ENCODE measurements at places on chromosomes 1 and 21.

DNA sequence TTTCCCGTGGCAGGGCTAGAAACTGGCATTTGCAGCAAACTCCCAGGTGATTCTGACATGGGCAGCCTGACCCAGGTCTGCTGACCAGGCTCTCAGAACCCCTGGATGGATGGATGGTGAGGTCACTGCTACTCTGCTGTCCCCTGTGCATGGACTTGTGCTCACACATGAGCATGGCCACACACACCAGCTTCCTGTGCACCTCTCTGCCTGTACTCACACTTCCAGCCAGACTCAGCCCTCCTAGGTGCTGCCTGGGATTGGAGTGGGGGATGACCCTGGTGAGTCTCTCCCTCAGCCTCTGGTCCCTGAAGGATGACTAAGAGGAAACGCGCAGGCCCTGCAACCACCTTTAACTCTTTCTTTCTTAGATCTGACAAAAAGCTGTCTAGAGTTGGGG lies 361.1 kb downstream of the HHAT start:
- no peak for DNase-seq

GRCh38 chr1:224456637-224456953 lies 22.0 kb upstream of the WDR26 start:
- DNase-seq, result no peak

DNA sequence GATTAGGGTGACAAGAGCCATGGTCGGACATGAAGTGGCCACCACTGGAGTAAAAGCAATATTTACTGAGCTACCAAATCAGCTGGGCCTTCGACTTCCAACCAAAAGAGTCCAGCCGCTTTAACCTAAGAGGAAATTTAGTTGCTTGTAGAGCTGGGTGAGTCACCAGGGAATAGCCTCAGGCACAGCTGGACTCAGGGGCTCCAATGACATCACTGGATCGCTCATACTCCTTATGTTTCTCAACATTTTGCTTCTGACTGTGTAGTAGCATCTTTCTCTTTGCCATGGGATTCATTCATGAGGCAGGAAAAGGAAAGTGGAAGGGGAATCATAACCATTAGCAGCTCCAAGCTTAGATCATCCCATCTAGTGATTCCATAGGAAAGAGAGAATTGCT lies 664.4 kb downstream of the MATN1 start:
- DNase-seq, result no peak

DNA sequence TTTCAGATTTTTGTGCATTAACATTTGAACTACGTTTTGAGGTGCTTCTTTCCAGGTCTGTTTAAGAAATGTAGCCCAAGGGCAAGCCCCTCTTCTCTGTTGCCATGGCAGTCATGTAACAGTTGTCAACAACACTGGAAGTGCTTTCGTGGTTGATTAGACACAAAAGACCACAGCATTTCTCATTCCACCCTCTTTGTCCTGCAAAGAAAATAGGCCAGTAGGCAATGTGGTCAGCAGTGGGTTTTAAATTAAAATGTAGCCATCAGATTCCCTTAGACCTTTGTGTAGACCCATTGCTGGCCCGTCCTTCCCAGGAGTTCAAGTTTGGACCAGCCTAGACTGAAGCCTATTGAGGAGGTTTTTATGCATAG lies 35.4 kb downstream of the VANGL1 start:
- DNase-seq, result peak; percentile 64

DNA sequence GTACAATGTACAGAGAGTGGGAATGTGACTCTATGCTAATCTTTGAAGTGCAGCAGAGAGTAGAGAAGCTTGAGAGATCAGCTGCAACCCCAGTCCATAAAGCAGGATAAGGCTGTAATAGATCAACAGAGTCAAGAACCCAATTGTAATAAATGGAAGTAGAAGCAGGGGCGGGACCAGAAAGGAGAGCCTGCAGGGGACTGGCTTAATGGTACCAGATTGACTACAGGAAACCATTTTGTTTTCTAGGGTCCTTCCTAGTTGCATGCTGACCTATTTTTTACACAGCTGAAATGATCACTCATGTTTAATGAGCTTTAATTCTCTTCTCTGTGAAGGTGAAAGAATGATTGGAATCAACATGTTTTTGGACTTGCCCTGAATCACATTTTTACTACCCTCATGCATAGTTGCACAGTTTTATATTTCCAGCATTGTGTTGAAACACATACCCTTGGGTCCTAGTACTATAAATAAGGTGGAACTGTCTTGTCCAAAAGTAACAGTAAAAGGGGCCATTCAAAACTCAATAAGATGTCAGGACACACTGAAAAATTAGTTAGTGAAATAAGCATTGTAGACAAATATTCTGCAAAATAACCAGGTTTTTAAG lies 69.8 kb downstream of the GPR88 start:
- DNase-seq, result no peak

- DNase-seq, result no peak
Observed at GRCh38 chr1:15667362-15667761, 16.8 kb upstream of the PLEKHM2 start.

DNA sequence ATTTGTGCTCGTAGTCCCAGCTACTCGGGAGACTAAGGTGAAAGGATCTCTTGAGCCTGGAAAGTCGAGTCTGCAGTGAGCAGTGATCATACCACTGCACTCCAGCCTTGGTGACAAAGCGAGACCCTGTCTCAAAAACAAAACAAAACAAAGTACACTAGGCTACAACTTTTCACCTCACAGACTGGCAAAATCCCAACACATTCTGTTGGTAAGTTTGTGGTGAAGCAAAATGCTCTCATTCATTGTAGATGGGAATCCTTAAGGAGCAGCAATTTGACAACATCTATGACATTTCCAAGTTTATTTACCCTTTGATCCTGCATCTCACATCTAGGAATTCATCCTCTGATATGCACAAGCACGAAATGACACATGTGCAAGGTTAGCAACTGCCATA lies 20.2 kb upstream of the SLC1A7 start:
- no peak for DNase-seq

GRCh38 chr1:115665319-115666096 lies 23.7 kb downstream of the VANGL1 start:
- no peak for DNase-seq

GRCh38 chr1:52057255-52057654 lies 1.2 kb downstream of the BTF3L4 start:
- no peak for DNase-seq

GRCh38 chr1:220281159-220281574 lies 8.9 kb upstream of the RAB3GAP2 start:
- DNase-seq, result peak; percentile 38

DNA sequence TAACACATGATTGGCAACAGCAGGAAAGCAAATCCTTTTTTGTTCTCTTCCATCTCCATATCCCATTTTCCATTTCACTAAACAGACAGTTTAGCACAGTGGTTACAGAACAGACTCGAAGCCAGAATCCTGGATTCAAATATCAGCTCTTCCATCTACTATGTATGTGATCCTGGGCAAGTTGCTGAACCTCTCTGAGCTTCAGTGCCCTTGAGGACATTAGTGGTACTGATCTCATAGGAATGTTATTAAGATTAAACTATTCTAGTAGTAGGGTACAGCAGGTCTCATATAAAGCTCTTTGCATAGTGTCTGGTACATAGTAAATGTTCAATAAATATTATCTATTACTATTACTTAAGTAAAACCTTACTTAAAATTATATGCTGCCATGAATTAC lies 13.8 kb upstream of the HHIPL2 start:
- DNase-seq, result no peak

DNA sequence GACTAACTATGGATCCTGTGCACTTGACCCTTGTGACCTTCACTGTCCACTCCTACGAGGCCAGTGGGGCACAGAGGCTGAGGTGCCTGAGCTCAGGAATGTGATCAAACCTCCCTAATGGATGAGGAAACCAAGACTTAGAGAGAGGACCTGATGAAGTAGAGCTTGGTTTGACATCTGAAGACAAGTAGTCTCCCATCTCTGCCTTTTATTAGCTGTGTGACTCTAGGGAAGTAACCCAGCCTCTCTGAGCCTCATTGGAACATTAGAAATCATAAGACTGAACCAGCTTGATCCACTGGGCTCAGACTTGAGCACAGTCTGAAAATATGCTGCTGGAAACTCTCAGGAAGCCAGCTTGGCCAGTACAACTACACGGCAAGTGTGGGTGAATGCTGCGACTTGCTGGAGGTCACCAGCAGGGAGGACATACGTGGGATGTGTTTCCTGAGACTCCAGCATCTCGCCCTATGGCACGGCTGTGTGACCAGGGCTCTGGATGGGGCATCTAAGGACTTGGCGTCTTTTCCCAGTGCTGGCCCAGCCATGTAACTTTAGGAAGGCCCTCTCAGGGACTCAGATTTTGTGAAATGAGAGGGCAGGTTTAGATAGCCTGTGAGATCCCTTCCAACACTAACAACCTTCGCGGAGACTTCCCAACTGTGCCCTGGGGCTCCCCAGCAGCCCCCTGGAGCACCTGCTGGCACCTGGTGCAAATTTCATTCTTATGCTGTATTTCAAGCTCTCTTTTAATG lies 10.5 kb downstream of the CDCP2 start:
- no peak for DNase-seq

DNA sequence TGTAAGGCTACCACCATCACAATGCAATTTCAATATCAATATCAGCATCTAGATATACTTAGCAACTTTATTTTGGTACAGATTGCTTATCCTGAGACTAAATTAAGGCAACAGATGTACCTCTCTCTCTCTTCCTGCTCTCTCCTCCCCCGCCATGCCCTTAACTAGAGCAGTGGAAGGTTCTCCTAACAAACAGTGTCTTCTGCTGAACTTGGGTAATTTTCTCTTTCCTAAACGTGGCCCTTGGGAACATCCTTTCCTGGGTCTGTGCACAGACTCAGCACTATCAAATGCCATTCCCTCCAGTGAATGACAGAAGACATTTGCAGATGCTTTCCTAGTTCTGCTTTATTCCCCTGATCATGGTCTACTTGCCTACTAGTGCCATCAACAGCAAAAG lies 85.6 kb upstream of the TTC39A start:
- DNase-seq, result no peak

Measured in NT2/D1 (cell line).